Stimulated activated naive CD4-positive, alpha-beta T cell (primary cell): ENCODE measurements at places on chromosomes 7 and 10.

DNA sequence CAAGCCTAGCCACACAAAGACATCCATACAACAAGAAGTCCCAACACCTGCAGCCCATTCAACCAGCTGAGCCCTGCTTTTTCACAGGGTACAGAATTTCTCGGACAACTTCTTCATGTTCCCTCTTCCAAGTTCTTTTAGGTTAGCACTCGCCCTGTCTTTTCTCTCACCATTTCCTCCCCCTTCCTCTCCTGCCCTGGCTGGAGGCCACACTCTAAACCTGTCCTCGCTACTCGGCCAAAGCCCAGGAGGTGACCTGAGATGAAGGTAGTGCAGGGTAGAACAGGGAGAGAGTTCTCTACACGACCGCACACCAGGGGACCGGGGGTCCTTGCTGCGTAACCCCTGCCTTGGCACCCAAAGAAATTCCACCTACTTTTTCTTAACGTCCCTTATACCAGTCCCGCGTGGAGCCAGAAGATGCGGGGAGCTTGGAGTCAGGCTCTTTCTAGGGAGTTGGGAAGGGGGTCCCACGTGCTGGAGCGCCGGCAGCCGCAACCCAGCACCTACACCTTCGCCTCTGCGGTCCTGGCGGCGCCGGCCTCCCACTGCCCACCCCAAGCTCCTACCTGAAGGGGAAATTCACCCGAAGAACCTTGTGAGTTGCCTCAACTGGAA is 16.0 kb upstream of the DLX6 start:
- no peak for DNase-seq

GRCh38 chr7:43138710-43139109 is 26.3 kb downstream of the HECW1 start:
- no peak for DNase-seq

GRCh38 chr7:50640779-50641178 is 75.6 kb upstream of the DDC start:
- no peak for DNase-seq

- no peak for DNase-seq
These were observed 79.7 kb downstream of the LHPP start for GRCh38 chr10:124541076-124541903.

DNA sequence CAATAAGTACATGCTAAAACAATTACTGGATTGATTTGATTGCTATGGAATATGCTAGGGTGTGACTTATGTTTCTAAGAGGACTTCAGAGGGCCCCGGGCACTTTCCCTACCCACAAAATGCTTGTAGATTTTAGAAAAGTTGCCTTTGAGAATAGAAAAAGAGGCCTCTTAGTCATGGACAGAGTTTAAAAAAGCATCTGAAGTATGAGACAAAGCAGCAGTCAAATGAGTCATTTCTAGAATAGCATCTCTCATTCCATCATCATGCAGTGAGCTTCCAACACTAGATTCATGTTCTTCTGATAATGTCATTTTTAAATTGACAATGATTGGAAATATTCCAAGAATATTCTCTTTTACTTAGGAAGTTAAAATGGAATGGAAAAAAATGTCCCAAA is 675.1 kb upstream of the PCDH15 start:
- no peak for DNase-seq

DNA sequence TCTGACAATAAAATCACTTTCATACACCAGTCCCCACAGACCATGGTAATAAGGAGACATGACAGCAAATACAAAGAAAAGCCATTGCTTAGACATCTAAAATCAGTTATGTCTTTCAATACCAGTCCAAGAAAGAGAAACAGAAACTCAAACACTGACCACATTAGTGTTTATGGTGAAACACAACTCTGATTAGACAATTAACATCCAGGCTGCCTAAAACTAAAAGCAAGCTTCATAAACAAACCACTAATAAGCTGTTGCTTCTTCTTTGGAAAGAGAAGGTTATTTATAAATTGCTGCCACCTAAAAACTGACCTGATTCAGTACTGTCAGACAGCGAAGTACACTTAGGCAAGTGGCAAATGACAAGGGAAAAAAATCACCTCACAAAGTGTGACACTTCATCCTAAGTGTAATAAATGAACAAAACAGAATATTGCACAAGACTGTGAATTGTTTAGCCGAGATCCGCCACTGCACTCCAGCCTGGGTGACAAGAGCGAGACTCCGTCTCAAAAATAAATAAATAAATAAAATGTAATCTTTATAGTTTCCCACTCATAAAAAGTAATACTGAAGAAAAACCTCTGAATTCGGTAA is 277.4 kb downstream of the PARD3 start:
- no peak for DNase-seq

DNA sequence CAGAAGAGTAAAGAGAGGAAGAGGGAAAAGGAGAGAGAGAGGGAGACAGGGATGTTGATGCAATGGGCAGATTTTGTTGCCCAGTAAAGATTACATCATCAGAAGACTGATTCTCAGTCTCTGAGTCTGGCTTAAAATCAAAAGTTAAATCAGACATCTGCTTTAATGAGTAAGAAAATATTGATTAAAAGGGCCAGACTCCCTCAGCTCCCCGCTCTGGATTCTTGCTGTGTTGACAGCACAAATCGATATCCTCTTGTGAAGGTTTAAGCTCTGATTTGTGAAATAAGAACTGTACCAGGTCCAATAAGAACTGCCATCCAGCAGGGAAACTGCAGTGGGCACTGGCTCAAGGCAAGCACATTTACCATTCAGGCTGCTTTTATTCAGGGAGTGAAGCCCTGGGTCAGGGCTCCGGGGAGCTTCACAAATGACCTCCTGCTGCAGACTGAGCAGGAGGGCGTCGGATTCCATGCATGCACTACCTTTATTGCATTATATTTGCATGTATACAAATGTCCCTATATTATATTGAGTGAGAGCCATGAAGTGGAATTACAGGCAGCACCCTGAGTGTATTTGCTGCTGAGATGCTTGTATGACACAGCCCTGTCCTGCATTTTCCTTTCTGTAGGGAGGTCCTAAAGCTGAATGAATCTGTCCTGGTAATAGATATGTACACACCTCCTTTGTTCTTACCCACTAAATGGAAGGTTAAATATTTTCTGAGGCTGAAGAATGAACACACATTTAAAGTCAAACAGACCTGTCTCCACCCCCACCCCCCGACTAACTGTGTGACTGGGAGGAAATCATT is 401.5 kb downstream of the REEP3 start:
- no peak for DNase-seq

GRCh38 chr10:80437227-80437626 is 16.9 kb upstream of the TSPAN14 start:
- no peak for DNase-seq

- no peak for DNase-seq
These were observed 851.5 kb upstream of the COBL start for GRCh38 chr7:52168085-52168484.

DNA sequence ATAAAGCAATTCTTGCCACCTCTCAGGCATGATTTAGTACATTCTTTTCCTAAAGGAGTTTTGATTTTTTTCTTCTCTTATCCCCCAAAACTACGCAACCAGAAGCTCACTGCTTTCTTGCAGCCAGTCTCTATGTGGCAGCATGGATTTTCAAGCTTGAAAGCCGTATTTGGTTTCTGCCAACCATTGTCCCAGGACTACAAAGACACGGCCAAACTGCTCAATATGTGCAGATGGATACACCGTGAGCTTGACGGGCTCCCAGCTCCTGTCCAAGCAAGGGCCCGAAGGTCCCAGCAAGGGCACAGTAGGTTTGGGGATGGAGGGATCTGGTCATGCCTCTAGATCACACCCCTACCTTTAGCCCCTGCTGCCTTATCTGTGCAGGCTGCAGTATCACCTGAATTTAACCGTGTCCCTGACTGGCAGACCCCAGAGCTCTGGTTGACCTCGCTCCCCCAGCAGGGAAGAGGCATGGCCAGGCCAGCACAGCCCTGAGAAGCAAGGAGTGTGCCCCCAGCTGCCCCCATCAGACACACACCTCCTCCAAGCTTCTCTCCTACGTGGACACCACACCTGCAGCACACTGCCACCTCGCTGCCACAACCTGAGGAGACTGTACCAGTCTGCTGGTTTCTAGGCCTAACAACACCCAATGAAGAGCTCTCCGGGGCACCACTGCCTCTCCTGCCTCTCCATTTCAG is 86.8 kb downstream of the COBL start:
- no peak for DNase-seq

- DNase-seq, result no peak
These were observed 95.5 kb downstream of the MBL2 start for GRCh38 chr10:52677086-52677485.

GRCh38 chr10:87667493-87667892 is 7.8 kb downstream of the PAPSS2 start:
- no peak for DNase-seq

GRCh38 chr10:106183041-106183440 is 981.5 kb downstream of the SORCS1 start:
- no peak for DNase-seq

GRCh38 chr7:17029150-17029549 is 147.4 kb upstream of the AGR3 start:
- DNase-seq, result no peak

DNA sequence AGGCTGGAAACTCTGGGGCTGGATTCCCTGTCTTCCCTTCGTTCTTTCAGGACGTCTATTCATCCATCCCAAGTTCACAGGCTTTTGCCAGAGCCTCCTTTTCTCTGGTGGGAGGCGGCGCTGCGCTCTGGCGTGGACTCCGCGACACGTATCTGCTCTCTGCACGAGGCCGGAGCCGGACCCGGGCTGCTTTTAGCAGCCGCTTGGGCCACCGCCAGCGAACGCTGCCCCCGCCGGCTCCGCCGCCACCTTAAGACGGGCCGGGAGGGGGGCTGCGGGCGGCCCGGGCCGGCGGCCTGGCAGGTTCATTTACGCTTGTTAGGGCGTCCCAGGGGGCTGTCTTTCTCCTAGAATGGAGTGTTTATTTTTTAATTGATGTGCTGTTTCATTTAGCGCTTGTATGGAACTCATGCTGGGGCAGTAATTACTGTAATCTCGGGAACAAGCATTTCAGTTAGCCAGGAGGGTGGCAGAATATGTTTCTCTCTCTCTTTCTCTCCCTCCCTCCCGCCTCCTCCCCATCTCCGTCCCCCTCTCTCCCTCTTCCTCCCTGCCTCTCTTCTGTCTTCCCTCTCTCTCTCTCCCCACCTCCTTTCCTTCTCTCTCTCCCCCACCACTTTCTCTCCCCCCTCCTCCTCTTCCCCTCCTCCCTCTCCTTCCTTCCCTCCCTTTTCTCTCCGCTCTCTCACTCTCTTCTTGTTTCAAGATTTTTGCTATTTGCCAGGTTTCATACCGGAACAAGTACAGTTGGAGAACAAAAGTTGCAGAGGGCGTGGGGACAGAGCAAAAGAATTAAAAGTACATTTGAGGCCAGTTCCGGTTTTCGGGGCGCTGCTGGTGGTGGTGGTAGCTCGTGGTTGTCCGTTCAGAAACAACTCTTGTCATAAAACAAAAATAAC is 1.3 kb upstream of the FZD8 start:
- peak; percentile 2 for DNase-seq

GRCh38 chr10:123746061-123746460 is 79.9 kb downstream of the GPR26 start:
- DNase-seq, result no peak

- DNase-seq, result peak; percentile 75
These were observed 695 bp downstream of the PRKAG2 start for GRCh38 chr7:151875942-151876898.

GRCh38 chr7:15680446-15680845 is 6.0 kb downstream of the MEOX2 start:
- DNase-seq, result no peak

- DNase-seq, result no peak
These were observed 502.0 kb upstream of the CELF2 start for GRCh38 chr10:10515479-10516204.

DNA sequence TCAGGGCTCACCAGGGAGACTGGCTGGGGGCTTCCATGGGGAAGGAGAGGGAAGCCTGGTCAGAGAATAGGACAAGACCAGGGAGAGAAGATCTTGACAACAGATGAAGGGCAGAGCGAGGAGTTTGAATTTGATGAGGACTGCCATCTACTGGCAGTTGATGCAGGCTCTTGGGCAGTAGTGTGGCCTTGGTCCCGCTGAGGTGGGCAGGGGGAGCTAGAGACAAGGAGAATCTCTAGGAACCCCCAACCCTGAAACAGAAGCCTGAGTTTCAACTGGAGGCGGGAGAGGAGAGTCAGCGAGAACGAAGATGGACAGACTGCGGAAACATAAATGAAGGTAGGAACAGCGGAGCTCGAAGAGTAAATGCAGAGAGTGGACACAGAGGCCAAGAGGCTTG is 81.0 kb downstream of the PPP1R3C start:
- DNase-seq, result no peak

- DNase-seq, result no peak
These were observed 60.5 kb downstream of the POM121L12 start for GRCh38 chr7:53095731-53096501.

DNA sequence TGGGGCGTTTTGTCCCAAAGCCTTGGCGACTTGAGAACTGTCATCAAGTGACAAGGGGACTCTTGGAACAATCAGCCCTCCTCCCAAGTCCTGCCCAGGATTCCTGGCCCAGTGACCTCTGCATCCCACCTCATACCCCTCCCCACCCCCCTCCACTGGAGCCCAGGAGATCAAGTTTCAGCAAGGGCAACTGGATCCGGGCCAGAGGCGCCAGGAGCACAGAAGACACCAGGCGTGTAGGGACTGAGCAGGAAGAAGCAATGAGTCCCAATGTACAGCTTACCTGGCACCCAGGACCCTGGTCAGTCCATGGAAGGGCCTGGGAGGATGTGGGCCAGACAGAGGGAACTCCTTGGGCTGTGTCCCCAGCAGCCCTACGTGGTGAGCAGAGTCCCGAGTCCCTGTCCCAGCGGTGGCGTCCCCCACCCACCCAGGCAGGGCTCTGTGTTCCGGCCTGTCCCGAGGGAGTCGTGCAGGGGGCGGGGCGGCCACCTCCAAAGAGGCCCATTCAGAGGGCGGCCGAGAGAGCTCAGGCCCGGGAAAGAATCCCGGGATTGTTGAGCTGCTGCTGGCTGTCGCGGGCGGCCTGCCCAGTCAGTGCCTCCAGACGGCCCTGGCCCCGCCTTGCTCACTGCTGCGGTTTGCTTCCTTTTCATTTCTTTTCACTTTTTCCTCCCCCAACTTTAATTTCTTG is 254.1 kb downstream of the TNS3 start:
- no peak for DNase-seq

GRCh38 chr10:70616761-70617160 is 14.2 kb upstream of the PRF1 start:
- DNase-seq, result no peak

GRCh38 chr10:90193240-90193985 is 492.0 kb downstream of the KIF20B start:
- DNase-seq, result no peak
